Stimulated activated CD8-positive, alpha-beta memory T cell treated with anti-CD3 and anti-CD28 coated beads, Interleukin-2, amount 100 ng/mL, for 48 hours (primary cell): ENCODE measurements at places on chromosomes 12 and 14.

- no peak for DNase-seq
Measured at GRCh38 chr12:76505050-76505449, 54.5 kb downstream of the OSBPL8 start.

- DNase-seq = no peak
Measured at GRCh38 chr14:30153717-30154116, 226.1 kb upstream of the PRKD1 start.

- no peak for DNase-seq
Measured at GRCh38 chr12:79414252-79414651, 276.5 kb downstream of the PAWR start.

DNA sequence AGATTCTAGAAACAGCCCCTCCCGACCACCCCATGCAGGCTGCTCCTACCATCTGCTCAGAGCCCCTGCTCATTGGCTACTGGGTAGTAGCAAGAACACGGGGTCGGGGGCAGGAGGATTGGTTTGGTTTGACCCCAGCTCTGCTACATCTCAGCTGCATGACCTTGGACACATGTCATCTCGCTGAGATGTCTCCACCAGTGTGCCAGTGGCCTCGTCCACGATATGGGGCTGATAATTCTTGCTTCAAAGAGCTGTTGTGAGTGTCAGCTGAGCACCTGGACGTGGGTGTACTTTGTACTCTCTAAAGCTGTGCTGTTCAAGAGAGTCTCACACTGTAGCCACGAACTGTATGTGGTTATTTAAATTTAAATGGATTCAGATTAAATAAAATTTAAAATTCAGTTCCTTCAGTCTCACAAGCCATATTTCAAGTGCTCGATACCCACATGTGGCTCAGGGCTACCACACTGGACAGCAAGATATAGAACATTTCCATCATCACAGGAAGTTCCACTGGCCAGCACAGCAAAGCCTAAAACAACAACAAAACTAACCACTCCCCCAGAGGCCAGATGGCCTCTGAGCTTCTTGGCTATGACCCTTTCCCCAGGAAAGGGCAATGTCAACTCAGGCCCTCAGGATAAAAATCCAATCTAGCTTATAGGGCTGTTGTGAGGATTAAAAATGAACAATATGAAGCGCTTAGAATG, 18.6 kb downstream of the LTBP2 start:
- DNase-seq = no peak

DNA sequence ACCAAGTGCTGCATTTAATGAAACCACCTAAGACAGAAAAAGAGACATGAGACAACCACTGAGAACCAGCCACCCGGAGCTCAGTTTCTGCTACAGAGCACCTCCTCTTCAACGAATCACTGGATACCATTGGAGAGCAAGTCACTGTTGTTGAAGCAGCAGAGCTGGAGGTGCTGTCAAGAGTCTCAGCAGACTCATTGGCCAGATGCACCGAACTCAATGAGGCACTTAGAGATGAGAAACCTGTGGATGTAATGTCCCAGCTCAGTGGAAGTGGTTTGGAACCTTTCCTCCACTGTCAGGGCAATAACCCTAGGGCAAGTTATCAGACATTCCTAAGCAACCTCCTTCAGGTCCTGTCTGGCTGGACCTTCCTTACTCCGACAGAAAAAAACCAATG, 13.1 kb downstream of the NPC2 start:
- DNase-seq = no peak

GRCh38 chr12:51371295-51371953, 19.8 kb downstream of the GALNT6 start:
- no peak for DNase-seq

- no peak for DNase-seq
Measured at GRCh38 chr12:104623883-104624282, 167.1 kb downstream of the CHST11 start.
